Epithelial cell of proximal tubule (primary cell): ENCODE measurements at places on chromosomes 7 and 10. TPM values are rescaled to one million over a fixed set of nuclear protein-coding genes. Genes with fewer than 3 reads are reported as not detected.

GRCh38 chr7:70782796-70783195 lies 349.1 kb upstream of the GALNT17 start:
- DNase-seq = no peak

DNA sequence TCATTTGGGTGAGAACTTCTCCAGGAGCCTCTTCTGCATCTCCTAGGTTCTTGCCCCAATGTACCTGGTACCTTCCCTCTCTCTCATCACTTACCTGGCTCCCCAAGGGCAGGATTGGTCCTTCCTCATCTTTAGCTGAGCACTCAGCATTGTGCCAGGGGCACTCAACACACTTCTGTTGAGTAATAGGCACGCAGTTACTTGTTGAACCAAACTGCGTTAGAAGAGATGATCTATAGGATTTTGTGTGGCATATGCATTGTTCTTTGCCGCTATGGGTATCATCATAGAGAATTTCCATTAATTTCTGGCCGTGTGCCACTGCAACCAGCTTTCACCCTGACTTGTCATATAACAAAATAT lies 16.4 kb downstream of the TBXAS1 start:
- DNase-seq = no peak

- no peak for DNase-seq
These were observed 2.7 kb downstream of the RHBDD2 start for GRCh38 chr7:75881436-75882095.

TTYH3 gene
- total RNA-seq = 93.3 and 97.6 TPM in 2 replicates

DNA sequence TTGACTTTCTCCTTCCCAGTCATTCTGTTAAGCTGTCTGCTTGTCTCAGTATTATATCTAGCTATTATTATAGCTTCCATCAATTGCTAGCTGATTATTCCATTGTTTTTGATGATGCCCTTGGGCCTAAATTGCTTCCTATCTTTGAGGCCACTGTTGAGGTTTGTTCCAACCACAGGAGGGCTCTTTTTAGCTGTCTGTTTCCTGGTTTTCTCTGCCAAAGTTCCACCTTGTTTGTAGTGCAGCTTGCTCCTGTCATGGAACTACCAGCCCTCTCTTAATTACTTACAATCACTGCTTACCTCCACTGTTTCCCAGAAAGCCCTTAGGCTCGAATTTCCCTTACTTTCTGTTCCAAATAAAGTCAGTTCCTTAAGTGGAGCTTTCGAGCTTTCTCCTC lies 118.7 kb upstream of the SEC61G start:
- peak; percentile 18 for DNase-seq

CFAP69 gene
- total RNA-seq = 0.29 and 0.51 TPM in 2 replicates

- no peak for DNase-seq
These were observed 90.5 kb upstream of the ARMC3 start for GRCh38 chr10:22837351-22837750.

GRCh38 chr7:45580053-45580872 lies 6.1 kb downstream of the ADCY1 start:
- DNase-seq = no peak

DNA sequence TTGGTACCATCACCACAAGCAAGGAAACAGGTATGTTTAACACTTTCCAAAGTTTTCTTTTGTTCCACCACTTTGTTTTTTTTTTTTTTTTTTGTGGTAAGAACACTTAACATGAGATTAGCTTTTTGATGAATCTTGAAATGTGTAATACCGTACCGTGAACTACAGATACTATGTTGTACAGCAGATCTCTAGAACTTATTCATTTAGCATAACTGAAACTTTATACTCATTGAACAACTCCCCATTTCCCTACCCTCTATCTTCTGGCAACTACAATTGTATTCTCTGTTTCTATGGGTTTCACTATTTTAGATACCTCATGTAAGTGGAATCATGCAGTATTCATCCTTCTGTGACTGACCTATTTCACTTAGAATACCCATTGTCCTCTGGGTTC lies 162.7 kb upstream of the ITGB1 start:
- DNase-seq = no peak

DNA sequence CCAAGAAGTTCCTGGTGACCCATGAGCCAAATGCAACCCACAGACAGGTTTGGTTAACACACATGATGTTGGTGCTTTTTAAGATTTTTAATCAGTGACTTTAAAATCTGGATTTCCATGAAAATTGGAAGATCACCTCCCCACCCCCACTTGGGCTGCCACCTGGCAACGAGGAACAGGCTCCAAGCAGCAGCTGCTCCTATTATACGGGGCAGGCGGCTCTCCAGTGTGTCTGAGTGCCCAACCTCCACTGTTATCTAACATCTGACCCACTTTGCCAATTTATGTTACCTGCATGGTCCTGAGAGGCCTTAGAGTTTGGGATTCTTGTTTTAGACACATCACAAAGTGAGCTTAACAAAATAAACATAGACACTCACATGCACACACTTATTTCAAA lies 56.4 kb downstream of the SGMS1 start:
- no peak for DNase-seq

- DNase-seq = no peak
These were observed 39.0 kb downstream of the PARP12 start for GRCh38 chr7:140023728-140024127.

GRCh38 chr10:89357975-89358374 lies 19.9 kb upstream of the IFIT1B start:
- DNase-seq = no peak

DNA sequence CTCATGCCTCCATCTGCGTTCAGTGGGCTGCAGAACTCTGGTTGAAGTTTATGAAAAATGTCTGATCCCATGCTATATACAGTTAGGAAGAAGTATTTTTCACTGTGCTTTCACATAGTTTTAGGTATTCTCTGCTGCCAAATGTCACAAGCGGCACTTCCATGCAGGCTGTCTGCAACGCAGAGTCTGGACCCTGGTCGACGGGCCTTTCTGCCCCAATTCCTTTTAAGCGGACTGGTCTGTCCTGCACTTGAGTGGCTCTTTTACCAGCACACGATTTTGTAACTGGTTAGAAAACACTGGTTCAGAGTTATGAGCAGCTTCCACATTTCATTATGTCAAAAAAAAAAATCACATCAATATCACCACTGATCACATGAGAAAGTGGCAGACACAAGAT lies 143.0 kb downstream of the DIP2C start:
- DNase-seq = no peak

- DNase-seq = no peak
These were observed 28.2 kb downstream of the AP5Z1 start for GRCh38 chr7:4803397-4804241.

LRRC61 gene
- total RNA-seq = 45.4 and 60.3 TPM in 2 replicates

DNA sequence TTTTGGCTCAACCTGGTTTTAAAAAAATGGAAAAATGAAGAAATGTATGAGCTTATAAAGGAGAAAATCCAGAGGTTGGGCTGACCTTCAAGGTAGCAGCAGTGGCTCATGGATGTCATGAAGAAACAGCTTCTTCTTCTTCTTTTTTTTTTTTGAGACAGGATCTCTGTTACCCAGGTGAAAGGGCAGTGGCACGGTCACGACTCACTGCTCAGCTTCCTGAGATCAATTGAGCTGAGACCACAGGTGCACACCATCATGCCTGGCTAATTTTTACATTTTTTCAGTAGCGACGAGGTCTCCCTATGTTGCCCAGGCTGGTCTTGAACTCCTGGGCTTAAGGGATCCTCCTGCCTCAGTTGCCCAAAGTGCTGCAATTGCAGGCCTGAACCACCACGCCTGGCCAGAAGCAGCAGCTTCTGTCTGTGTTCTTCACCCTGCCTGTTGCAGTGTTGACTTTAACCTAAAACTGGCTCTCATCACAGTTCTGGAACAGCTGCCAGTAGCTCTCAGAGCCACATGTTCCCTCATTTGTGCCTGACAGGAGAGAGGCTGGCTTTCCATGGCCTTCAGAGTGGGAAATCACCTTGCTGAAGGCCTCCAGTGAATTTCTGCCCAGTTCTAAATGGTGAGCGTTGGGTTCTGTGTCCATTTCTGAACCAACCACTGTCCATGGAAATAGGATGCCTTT lies 117.7 kb downstream of the PFKFB3 start:
- no peak for DNase-seq

DNA sequence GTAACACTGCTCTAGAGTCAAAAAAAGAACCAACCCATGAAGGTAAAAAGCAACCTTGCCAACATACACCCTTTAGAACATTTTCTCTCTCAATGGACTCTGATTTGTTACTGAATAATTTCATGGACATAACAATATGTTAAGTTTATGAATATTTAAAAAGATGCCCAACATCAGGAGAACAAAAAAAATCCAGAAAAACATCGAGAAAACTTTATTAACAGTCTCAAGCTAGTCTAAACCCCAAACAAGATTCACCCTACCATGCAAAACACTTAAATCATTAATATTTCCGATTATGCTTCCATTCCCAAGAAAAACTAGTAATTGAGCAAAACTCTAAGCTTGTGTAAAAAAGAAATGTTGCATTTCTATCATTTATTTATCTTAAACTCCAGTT lies 46.7 kb downstream of the OSBPL3 start:
- DNase-seq = no peak

- DNase-seq = no peak
These were observed 55.7 kb downstream of the LRRTM3 start for GRCh38 chr10:66981361-66982052.

DNA sequence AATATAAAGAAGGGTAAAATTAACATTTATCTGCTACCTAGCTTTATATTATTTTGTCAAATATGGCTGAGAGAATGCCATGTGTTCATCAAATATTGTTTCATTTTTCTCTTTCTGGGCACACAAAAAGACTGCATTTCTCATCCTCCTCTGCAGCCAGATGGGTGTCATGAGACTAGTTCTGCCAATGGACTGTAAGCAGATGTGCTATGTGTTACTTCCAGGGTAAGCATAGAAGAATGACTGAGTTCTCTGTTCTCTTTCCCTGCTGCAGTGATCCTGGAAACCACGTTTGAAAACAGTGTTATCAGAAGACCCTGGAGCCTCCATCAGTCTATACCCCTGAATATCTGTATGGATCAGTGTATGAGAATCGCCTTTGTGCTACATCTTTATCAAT lies 24.1 kb upstream of the SLK start:
- no peak for DNase-seq

GRCh38 chr10:114748241-114748640 lies 73.3 kb upstream of the FHIP2A start:
- no peak for DNase-seq

TSPAN15 gene
- total RNA-seq = 26.4 and 28.6 TPM in 2 replicates

DNA sequence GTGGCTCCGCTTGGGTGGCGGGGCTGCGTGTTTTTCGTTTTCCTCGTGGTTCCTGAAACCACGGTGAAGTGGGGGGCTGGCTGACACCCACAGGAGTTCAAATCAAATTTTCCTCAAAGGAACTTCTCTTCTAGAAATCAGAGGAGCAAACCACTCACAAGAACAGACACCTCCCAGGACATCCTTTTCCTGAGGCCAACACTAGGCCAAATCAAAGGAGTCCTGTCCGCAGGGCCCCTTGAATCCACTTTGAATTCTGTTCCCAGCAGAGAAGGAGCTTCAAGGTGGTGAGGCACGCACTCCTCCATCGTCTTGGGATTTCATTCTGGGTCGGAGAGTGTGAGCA lies 29.9 kb upstream of the ZNF273 start:
- DNase-seq = no peak

- no peak for DNase-seq
These were observed 449.0 kb downstream of the ETV1 start for GRCh38 chr7:13540429-13540828.

ELFN1 gene
- 0.14 and 0.23 TPM in 2 replicates for total RNA-seq

KCNIP2 gene
- total RNA-seq = 0.14 and 2.9 TPM in 2 replicates

DNA sequence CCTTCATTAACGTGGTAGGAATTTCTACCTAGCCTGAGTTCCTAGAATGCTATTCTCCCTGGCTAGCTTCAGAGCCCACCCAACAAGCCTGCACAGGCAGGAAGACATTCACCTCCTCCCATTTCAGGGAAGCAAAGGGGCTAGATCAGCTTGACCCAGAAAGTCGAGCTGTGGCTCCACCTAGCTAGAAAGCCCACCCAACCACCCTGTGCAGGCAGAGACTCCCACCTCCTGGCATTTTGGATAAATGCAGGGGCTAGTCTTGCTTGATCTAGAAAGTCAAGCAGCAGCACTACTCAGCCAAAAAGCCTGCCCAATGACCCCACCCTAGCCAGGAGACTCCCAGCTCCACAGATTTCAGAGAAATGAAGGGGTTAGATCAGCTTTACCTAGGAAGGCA lies 479.5 kb downstream of the SDK1 start:
- DNase-seq = no peak

- no peak for DNase-seq
These were observed 790 bp downstream of the ADAM22 start for GRCh38 chr7:87934699-87935383.

DNA sequence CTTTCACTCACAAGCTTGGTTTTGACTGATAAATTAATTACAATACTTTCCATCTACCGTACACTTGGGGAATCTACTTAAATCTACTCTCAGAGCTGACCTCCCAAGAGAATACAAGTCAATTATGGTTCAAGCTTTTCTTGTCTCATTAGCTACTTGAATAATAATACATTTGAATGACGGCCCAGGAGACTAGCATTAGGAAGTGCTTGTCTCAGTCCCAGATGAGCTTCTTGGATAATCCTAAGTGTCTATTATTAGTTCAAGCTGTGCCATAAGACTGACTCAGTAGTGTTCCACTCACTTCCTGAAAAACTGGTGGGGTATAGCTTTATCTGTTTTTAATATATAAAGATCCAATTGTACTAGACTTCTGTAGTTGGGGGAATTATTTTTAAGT lies 100.2 kb downstream of the GNAT3 start:
- DNase-seq = no peak

GRCh38 chr10:42654419-42654818 lies 16.0 kb upstream of the ZNF33B start:
- DNase-seq = no peak

MAGI2 gene
- total RNA-seq = 0.43 and 0.92 TPM in 2 replicates

CASTOR2 gene
- total RNA-seq = 15.5 and 18.4 TPM in 2 replicates

PITX3 gene
- 0.65 and 2.7 TPM in 2 replicates for total RNA-seq

GRCh38 chr10:125118011-125118611 lies 42.3 kb downstream of the CTBP2 start:
- DNase-seq = no peak

OR2A42 gene
- not detected in 2 replicates for total RNA-seq

DNA sequence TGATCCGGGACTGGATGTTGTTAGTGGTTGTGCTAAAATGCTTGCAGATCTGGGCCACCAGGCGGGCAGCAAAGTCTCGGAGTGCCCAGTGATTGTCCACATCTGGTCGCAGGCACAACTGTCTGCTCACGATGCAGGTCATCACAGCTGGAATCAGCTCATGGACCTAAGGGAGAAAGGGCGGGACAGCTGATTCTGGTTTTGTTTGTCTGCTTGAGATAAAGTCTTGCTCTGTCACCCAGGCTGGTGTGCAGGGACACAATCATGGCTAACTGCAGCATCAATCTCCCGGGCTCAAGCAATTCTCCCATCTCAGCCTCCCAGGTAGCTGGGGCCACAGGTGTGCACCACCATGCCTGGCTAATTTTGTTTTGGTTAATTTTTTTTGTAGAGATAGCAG lies 8.0 kb downstream of the TAF6 start:
- no peak for DNase-seq

GRCh38 chr10:131013281-131013912 lies 298.1 kb downstream of the TCERG1L start:
- no peak for DNase-seq

OR13A1 gene
- not detected in 2 replicates for total RNA-seq

ZDHHC4 gene
- 37.5 and 55.1 TPM in 2 replicates for total RNA-seq
